ENCODE measurements at places on chromosomes 12 and 14. TPM values are rescaled to one million over a fixed set of nuclear protein-coding genes. Genes with fewer than 3 reads are reported as not detected.

DNA sequence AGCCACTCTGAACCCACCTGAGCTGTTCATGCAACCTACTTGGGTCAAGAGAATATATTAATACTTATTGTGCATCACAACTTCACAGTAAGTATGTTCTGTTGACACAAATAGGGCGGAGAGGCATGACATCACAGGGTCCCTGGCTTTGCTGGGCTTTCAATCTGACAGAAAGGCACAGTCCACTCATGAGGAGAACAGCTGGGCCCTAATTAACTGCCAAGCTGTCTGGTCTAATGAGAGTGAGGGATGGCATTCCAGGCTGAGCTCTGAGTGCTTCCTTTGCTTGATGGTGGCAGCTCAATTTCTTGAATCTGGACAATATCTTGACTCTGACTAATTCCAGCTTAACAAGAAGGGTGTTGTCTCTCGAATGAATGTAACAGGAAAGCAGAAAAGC is 2.0 kb downstream of the EFCAB11 start:
- H3K4me1 ChIP-seq = peaks cover 8% of the 10 kb centered on the region
- H3K27me3 ChIP-seq = no peaks in the 10 kb centered on the region
- no peak overlapping the region for H3K4me3 ChIP-seq

DNA sequence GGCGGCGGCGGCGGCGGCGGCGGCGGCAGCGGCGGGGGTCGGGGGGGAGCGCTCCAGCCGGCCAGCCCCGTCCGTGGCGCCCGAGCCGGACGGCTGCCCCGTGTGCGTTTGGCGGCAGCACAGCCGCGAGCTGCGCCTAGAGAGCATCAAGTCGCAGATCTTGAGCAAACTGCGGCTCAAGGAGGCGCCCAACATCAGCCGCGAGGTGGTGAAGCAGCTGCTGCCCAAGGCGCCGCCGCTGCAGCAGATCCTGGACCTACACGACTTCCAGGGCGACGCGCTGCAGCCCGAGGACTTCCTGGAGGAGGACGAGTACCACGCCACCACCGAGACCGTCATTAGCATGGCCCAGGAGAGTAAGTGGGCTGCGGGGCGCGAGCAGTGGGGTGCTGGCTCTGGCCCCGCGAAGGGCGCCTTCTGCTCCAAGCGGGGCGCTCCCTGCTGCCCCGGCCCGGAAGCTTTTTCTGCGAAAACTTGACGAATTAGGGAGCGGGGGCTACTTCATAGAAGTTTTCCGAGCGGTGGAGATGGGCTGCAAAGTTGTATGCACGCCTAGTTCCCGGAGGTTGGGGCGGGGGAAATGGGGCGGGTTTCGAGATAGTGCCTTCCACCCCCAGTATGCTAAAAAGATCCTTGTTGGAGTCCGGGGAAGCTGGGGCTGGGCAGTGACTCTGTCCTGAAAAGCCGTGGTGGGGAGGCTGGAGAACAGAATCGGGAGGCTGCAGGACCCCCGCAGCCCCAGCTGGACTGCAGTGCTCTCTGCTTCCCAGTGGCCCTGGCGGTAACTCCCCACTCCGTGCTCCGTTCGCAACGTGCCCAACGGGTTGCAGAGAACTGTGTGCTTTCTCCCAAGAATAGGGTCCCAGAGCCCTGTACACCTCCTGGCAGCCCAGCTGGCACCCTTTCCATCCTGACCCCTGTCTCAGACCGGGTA is 751 bp downstream of the GDF11 start:
- H3K27ac ChIP-seq = no peak overlapping the region
- peak overlapping the region; percentile 82 for H3K4me3 ChIP-seq
- H3K36me3 ChIP-seq = no peaks in the 10 kb centered on the region
- DNase-seq = peak; percentile 94
- H3K27me3 ChIP-seq = no peaks in the 10 kb centered on the region
- peaks cover 18% of the 10 kb centered on the region for H3K4me1 ChIP-seq

DNA sequence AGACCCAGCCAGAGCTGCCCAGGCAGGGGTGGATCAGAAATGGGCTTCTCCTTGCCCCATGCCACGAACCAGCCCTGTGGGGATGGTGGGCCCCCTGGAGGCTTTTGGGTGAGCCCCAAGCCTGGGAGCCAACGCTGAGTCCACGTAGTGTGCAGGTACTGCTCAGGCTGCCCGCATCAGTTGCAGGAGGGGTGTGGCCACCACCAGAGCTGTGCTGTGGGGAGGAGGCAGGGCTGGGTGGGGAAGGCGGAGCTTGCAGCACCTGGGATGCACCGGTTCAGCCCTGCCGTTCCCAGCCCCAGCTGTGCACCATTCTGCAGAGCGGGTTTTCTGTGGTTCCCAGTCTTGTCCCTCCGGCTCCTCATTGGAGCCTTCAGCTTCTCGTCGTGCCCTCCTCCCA is 36.3 kb downstream of the IL31 start:
- H3K4me3 ChIP-seq = no peak overlapping the region
- H3K27me3 ChIP-seq = no peaks in the 10 kb centered on the region
- H3K4me1 ChIP-seq = no peaks in the 10 kb centered on the region
- H3K36me3 ChIP-seq = peaks cover 55% of the 10 kb centered on the region
- peak; percentile 84 for DNase-seq

DNA sequence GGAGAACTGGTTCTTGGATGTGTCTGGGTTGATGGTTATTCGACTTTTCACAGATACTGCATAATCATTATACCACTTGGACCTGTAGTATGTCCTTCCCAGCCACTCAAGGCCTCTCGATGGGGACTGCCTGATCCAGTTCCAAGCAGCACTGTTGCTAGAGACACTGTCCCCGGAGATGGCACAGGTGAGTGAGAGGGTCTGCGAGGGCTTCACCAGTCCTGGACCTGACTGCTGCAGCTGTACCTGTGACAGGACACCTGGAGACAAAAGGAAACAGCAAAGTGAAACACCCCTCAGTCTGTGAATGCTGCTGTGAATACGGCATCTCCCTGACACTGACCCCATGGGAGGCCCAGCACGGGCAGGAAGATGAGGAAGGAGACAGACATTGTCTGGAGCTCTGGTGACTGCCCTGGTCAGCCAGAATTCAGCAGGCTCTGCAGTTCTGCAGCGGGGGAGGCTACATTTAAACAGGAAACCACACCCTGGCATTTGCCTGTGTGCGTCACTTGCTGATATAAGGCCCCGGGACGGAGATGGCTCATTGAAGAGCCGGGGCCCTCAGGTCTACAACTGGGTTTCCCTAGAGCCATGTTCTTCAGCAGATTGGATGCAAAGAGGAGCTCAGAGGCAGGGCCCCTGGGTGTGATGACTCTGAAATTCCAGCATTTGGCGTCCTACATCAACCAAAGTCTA is 413.6 kb downstream of the TMEM121 start:
- peak; percentile 31 for DNase-seq
- no peak overlapping the region for H3K27ac ChIP-seq
- no peaks in the 10 kb centered on the region for H3K4me1 ChIP-seq

DNA sequence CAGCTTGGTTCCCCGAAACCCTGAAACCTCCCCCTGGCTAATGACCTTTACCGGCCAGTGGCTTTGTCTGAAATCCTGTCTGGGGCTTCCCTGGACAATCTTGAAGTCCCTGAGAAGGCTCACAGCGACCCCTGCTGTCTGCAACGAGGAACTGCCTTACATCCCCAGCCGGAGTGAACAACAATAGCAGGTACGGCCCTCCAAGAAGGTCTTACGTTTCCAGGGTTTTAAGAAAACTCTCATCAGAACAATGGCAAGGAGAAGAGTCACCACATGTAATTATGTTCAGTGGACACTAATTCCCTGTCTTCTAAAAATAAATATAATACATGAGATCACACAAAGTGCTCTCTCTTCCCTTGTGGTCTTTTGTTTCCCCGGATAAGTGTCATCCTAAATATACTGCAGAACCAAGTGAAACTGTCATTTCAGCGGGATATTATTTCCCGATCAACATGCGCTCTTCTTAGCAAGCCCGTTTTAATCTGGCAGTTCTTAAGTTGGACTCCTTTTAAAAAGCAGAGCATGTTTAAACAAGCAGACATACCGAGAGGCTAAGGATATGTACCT is 53.3 kb downstream of the RBM19 start:
- no peaks in the 10 kb centered on the region for H3K4me1 ChIP-seq
- H3K4me3 ChIP-seq = no peak overlapping the region
- H3K27ac ChIP-seq = no peak overlapping the region
- H3K36me3 ChIP-seq = peaks cover 19% of the 10 kb centered on the region

DNA sequence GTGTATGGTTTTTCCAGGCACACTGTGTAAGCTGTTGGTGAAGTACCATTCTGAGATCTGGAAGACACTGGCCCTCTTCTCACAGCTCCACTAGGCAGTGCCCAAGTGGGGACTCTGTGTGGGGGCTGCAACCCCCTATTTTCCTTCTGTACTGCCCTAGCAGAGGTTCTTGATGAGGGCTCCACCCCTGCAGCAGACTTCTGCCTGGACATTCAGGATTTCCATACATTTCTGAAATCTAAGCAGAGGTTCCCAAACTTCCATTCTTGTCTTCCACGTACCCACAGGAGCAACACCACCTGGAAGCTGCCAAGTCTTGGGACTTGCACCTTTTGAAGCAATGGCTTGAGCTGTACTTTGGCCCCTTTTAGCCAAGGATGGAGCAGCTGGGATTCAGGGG is 85.2 kb upstream of the PRMT8 start:
- H3K27me3 ChIP-seq = no peaks in the 10 kb centered on the region
- no peak overlapping the region for H3K4me3 ChIP-seq
- DNase-seq = no peak
- H3K27ac ChIP-seq = no peak overlapping the region
- no peaks in the 10 kb centered on the region for H3K36me3 ChIP-seq

DNA sequence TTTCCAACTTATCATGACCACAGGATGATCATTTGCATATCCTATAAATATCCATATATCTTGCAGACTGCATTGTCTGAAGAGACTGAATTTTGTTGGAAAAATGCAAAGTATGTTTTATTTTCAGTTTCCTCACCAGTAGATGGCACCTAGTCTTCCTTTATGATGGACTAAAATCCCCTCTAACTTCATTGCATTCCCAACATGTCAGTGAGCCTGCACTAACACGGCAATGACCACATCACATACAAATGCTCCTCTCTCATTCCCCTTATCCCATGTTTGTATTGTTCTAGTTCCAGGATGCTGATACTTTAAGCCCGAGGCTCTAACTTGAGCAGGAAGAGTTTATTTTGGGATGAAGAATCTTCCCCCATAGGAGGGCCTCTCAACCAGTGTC is 24.7 kb upstream of the MYBPC1 start:
- H3K4me3 ChIP-seq = no peak overlapping the region
- H3K36me3 ChIP-seq = no peaks in the 10 kb centered on the region
- DNase-seq = peak; percentile 3
- no peak overlapping the region for H3K27ac ChIP-seq
- H3K4me1 ChIP-seq = no peaks in the 10 kb centered on the region
- no peaks in the 10 kb centered on the region for H3K27me3 ChIP-seq

SERPINA12 gene
- total RNA-seq = not detected

CPSF2 gene
- 38.9 TPM for total RNA-seq

KRT5 gene
- not detected for total RNA-seq

KRT6C gene
- not detected for total RNA-seq

DPPA3 gene
- not detected for total RNA-seq

PIWIL1 gene
- not detected for total RNA-seq

Data from osteoblast (primary cell).